ENCODE measurements at places on chromosomes 11 and 22. TPM values are rescaled to one million over a fixed set of nuclear protein-coding genes. Genes with fewer than 3 reads are reported as not detected.

Gene TREH
- 1.2 TPM for polyA plus RNA-seq

DNA sequence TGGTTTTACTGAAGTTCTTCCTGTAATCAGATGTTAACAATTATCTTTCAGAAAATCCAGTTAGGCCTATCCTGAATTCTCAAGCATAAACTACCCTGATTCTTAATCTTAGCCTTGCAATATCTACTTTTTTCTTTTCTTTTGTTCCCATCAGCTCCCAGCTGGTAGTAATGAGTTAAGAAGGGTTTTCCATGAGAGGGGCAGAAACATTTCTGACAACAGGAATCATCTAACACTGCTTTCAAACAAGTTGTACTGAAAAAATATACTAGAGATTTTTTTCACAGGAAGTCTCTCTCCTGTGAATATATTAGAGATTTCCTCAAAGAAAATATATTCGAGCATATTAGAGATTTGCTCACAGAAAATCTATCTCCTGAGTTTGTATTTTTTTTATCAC lies 3.3 kb upstream of the TRIM6 start:
- no peak for DNase-seq

- DNase-seq: peak; percentile 71
These were observed 1.8 kb downstream of the ADSL start for GRCh38 chr22:40348025-40348658.

GRCh38 chr22:46796566-46797195 lies 34.2 kb downstream of the TBC1D22A start:
- peak; percentile 47 for DNase-seq

DNA sequence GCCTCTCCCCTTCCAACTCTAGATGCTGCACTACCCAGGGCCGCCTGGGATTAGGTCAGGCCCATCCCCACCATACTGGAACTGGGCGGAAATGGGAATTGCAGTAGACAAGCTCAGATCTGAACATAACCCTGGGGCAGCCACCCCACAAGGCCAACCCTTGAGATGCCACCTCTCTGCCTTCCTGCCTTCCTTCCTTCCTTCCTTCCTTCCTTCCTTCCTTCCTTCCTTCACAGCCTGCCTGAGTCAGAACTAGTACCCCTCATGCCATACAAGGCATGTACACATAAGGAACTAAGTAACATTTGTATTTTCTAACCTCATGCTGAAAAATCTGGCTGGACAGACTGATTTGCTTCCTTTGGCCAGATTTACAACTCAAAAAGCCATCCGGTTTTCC lies 28.0 kb downstream of the SHISAL1 start:
- DNase-seq: peak; percentile 15

GRCh38 chr11:46149342-46149741 lies 28.1 kb upstream of the PHF21A start:
- DNase-seq: no peak

Gene LRRC4C
- 1.0 TPM for polyA plus RNA-seq

Gene LPXN
- polyA plus RNA-seq: 3.0 TPM

GRCh38 chr22:49396817-49397216 lies 430.9 kb downstream of the BRD1 start:
- DNase-seq: no peak

All from right cardiac atrium (tissue), 5 donors.